PC-9 (cell line): ENCODE measurements at places on chromosomes 4 and X.

- no peak for DNase-seq
Measured at GRCh38 chrX:40809210-40809609, 73.9 kb upstream of the MED14 start.

- DNase-seq, result no peak
Measured at GRCh38 chr4:6128221-6128850, 72.0 kb downstream of the JAKMIP1 start.

- peak; percentile 11 for DNase-seq
Measured at GRCh38 chrX:130174045-130174704, 2.4 kb downstream of the RAB33A start.

GRCh38 chr4:124427095-124427767 is 285.3 kb downstream of the ANKRD50 start:
- no peak for DNase-seq

DNA sequence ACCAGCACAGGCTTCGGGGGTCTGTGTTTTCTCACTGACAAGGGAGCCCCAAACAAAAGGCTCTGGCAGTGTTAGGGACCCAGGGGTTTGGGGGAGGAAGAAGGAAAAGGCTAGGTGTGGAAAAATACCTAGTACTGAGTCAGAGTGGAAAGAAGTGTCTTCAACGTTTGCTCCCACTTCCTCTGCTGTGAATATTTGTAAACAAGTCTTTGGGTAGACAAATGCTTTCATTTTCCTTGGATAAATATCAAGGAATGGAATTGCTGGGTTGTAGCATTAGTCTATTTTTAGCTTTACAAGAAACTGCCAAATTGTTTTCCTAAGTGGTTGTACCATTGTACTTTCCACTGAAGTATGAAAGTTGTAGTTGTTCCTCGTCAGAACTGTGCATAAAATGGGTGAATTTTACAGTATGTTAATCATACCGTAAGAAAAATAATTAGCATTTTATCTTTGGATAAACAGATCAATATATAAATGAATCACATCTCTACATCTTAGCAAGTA is 17.4 kb downstream of the COL4A5 start:
- DNase-seq, result no peak

DNA sequence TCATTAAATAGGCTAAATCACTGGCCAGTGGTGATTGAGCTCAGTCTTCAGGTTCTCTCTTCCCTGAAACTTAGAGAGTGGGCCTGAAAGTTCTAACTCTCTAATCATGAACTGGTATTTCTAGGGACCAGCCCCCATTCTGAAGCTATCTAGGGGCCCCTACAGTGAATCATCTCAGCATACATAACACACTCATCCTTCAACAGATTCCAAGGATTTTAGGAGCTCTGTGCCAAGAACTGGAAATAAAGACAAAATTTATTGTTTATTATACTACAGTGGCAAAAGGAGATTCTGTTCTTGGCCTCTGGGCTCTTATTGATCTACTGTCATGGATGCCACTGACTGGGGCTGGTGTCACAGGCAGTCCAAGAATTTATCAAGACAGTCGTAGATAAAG is 263.8 kb upstream of the IGFBP7 start:
- DNase-seq, result no peak

- no peak for DNase-seq
Measured at GRCh38 chrX:39883666-39884065, 214.1 kb downstream of the BCOR start.

DNA sequence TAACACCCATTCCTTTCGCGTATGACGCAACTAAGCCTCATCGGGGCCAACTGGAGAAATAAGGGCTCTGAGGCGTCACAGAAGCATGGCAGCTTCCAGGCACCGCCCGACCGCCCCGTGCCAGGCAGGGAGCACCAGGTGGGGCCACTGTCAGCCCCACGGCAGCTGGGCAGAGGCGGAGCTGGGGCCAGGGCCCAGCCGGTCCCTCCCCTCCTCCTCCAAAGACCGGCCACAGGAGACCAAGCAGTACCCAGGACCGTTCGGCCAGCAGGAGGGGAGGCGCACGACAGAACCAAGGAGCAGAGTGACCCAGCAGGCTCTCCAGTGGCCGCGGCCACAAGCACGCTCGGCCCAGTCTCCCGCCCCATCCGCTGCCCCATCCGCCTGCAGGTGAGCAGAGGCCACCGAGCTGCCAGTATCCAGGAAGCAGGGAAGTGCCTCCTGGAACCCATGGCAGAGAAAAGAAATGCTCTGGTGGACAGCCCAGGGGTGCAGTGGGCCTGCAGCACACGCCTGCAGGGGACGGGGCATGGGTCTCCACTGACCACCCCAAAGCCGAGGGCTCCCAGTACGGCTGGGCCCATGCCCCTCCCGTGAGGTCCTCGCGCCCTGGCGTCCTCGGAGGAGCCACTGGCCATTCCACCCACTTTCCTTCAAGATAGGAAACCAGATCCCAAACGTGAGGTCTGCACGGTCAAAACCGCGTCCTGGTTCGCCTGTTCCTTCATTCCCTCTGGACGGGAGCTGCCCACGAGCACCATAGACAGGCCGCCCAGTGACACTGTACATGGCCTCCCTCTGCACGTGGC is 9.6 kb downstream of the CTBP1 start:
- DNase-seq, result no peak

GRCh38 chr4:77451530-77451929 is 154.1 kb upstream of the CXCL13 start:
- DNase-seq, result no peak

- peak; percentile 66 for DNase-seq
Measured at GRCh38 chr4:186760576-186760975, 36.9 kb upstream of the FAT1 start.

DNA sequence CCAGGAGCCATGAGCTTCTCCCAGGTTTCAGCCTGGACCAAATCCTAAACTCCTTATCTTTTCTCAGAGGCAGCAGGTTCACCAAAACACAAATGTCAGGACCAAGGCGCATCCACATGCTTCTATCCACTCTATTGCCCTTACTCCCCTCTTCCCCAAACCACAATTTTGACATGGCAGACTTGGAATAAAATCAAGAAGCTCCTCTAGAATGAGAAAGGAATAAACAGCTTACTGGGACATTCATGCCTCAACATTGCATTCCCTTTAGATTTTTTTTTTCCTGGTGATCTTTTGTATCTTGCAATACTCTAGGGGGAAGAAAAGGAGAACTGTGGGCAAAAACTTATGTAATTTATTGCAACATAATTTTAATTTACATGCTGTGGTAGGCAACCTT is 119.1 kb downstream of the TSPAN5 start:
- DNase-seq, result no peak

GRCh38 chr4:5368426-5368825 is 317.1 kb downstream of the STK32B start:
- no peak for DNase-seq

GRCh38 chrX:115337491-115338144 is 48.1 kb downstream of the LUZP4 start:
- DNase-seq, result no peak

- no peak for DNase-seq
Measured at GRCh38 chrX:36583674-36584073, 424.5 kb upstream of the FAM47C start.

GRCh38 chr4:128718768-128719167 is 90.7 kb upstream of the JADE1 start:
- no peak for DNase-seq

DNA sequence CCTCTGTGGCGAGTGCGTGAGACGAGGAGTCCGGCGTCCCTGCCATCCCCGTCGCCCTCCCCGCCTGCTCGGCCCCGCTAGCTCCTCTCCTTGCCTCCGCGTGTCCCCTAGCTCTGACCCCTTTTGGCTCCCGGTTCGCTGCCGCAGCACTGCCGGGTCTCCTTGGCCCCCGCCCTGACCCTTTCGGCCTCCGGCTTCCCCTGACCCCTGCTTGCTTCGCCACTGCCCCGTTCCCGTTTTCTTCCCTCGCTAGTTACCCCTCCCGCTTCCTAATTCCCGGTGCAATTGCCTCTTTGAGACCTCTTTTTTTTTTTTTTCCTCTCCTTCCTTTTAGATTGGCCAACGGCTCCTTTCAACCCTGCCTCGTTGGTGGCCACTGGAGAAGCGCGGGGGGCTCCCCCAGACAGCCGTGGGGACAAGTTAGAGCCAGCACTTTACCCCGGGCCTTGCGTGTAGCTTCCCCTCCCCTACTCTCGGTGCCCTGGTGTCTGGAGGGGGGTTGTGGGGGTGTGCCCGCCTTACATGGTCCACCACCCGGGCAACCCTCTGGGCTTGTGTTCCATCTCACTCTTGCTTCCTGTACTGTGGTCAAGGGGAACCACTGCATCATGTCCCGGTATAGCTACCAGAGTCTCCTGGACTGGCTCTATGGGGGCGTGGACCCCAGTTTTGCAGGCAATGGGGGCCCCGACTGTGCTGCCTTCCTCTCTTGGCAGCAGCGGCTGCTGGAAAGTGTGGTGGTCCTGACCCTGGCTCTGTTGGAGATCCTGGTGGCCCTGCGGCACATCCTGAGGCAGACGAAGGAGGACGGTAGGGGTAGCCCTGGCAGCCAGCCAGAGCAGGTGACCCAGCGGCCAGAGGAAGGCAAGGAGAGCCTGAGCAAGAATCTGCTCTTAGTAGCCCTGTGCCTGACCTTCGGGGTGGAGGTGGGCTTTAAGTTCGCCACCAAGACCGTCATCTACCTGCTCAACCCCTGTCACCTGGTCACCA is 548 bp downstream of the TMEM164 start:
- peak; percentile 25 for DNase-seq

DNA sequence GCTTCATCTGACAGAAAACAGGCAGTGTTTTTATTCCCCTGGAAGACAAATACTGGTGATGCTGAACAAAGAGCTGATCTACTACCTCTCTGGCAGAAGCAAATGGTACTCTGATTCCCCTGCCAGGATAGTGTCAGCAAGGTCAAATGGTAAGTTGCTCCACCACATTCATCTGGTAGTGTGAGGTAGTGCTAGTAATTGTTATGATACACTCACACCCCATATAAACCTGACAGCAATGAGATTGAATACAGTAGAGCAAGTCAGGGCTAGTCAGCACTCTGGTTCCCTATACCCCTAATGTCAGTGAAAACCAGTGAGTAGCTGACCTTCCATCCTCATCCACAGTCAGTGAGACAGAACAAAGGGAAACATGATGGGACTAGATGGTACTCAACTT is 3.4 kb upstream of the SPIN4 start:
- no peak for DNase-seq

GRCh38 chrX:39309721-39310152 is 508.5 kb downstream of the MID1IP1 start:
- DNase-seq, result no peak

DNA sequence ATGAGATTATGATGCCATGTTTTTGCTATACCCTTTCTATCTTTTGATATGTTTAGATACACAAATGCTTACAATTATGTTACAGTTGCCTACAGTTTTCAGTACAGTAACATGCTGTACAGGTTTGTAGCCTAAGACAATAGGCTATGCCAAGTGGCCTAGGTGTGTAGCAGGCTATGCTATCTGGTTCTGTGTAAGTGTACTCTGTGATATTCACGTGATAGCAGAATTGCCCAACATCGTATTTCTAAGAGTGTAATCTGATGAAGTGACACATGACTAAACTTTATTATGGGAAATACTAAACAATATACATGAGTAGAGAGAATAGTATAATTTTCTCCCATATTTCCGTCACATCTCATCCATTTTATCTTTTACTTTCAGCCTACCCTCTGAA is 97.0 kb downstream of the CLDN22 start:
- no peak for DNase-seq

DNA sequence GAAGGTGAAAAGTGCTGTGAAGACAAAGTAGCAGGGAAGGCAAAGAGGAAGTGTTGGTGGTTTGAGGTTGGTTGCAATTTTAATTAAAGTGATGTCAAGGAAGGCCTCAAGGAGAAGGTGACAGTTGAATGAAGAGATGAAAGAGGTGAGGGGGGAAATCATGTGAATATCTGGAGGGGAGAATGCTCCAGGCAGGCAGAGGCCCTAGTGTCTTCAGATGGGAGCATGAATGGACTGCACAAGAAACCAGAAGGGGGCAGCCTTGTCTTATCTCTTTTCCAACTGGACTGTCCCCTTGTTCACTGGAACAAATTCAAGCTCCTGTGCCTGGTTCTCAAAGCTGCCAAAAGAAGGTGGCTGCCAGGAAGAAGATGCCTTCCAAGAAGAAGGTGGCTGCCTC is 68.4 kb downstream of the MAOB start:
- DNase-seq, result no peak

DNA sequence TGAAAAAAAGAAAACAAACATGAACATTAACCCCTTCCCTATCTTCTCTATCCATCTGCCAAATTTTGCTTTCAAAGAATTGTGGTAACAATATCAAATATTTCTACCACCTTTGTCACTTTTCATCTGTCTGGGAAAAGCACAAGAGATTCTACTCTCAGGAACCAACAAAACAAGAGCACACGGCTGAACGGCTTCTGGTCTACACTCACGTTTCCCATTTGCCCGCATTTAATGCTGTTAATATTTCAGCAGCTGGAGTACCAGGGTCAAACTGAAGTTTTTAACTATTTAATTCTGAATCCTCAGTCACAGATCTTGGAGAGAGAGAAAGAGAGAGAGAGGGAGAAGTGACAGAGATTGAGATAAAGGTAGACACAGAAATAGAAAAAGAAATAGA is 91.4 kb downstream of the UNC5C start:
- DNase-seq, result no peak

GRCh38 chrX:13194291-13195103 is 125.4 kb downstream of the ATXN3L start:
- no peak for DNase-seq

- DNase-seq, result no peak
Measured at GRCh38 chrX:120813982-120814381, 61.7 kb downstream of the CT47B1 start.

GRCh38 chr4:40990899-40991265 is 223.5 kb downstream of the APBB2 start:
- no peak for DNase-seq

DNA sequence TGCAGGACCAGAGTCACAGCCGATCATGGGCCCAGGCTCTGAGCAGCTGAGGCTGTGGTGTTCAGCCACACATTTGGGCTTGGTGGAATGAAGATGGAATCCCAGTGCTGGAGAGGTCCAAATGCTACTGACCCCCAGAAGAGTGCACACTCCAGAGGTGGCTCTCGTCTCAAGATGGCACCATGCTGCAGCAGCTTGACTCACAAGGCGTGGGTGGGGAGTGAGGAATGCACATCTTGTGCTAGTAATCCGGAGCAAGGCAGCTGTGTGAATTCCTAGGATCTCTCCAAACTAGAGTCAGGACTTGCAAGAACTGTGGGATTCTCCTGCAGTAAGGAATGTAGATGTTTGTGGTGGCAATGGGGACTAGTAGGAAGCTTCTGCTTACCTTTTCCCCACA is 28.7 kb downstream of the RAB28 start:
- DNase-seq, result no peak

DNA sequence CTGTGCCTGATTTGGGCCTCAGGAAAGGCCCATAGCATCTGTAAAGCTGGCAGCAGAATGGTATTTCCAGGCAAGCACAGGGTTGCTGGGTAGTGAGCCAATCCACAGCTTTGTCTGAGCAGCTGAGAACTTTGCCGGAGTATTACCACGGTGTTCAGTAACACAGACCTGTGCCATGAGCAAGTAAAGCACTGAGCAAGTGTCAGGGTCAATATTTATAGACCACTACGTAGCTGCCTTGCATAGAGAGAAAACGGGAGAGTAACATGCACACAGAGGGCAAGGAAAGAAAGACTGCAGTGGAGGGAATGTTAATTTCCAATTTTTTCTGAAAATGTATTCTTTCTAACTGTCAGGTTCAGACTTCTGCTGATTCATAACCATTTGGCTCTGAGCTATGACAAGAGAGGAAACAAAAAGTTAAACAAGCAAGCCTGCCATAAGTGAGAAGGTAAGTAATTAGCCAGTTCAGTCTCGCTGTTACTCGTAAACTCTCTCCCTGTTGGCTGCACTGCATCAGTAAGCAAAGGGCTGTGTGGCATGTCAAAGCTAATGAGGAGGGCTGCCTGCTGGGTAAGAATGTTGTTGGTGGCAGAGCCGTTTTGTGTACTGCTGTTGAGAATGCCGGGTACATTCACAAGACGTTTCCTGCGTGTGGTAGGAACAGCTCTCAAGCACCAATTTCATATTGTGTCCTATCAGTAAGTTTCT is 238.1 kb downstream of the BMPR1B start:
- no peak for DNase-seq
